Stimulated activated CD8-positive, alpha-beta memory T cell treated with anti-CD3 and anti-CD28 coated beads, Interleukin-7, amount 100 ng/mL, for 1 hour (primary cell): ENCODE measurements at places on chromosomes 1 and 21.

GRCh38 chr1:208988811-208989222 is 594.7 kb upstream of the CAMK1G start:
- DNase-seq: no peak

- no peak for DNase-seq
Observed at GRCh38 chr1:166307261-166308188, 140.7 kb upstream of the FAM78B start.

GRCh38 chr1:167488786-167489185 is 29.5 kb downstream of the CD247 start:
- no peak for DNase-seq

GRCh38 chr1:155080312-155081228 is 1.9 kb downstream of the EFNA3 start:
- DNase-seq: no peak

- DNase-seq: no peak
Observed at GRCh38 chr1:207002724-207003146, 29.8 kb downstream of the C1orf116 start.

DNA sequence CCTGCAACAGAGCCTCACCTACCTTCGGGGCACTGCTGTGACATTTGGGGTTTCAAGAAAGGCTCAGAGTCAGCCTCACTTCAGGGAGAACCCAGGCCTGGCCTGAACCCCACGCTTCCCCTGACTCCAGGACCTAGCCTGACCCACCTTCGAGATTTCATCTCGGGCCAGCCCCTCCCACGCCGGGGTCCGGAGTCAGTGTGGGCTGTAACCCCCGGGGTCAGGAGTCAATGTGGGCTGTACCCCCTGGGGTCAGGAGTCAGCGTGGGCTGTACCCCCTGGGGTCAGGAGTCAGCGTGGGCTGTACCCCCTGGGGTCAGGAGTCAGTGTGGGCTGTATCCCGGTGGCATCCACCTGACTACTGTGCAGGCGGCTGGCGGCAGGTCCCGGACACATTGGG is 183.0 kb upstream of the RAB4A start:
- DNase-seq: no peak

- DNase-seq: no peak
Observed at GRCh38 chr21:31659286-31659535, 282 bp upstream of the SOD1 start.

DNA sequence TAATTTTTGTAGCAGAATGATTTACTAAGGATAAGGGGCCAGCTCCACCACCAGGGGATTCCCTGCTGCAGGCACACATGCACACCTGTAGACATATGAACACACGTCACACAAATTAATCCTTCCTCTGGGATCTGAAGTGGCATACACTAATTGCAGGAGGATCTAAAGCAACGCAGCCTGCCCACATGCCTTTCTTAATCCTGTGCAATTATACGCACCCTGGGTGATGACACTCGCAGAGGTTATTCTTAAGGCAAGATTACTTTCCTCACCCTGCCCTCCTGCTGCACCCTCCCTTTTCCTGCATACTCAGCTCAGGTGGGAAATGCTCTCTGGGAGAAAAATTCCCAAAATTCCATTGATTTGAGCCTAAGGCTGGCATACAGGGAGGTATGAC is 7.5 kb upstream of the LORICRIN start:
- DNase-seq: no peak

DNA sequence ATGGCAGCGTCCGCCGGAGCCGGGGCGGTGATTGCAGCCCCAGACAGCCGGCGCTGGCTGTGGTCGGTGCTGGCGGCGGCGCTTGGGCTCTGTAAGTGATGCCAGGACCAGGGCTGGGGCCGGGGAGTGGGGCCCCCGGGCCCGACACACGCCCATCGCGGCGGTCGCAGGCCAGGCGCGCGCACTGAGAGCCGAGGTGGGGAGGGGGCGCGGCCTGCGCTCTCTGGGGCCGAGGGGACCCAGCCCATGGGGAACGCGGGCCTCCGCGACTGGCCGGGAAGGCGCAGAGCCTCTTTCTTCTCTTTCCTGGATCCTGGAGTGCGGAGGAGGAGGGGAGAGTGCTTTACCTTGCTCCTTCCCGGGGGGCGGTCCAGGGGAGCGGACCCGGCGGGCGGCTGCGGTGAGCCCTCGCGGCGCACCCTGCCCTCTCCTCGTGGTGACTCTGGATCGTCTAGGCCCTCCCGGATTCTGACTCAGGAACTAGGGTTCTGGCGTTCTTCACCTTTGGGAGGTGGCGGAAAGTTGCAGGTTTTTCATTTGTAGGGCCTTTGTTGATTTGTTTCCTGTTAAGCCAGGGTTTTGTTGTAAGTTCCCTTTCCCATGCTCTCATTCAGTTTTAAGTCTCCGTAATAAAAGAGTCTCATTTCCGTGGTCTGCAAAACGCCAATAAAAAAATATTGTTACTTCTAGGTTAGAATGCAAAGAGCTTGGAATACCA is 529 bp downstream of the MPZL1 start:
- DNase-seq: no peak

DNA sequence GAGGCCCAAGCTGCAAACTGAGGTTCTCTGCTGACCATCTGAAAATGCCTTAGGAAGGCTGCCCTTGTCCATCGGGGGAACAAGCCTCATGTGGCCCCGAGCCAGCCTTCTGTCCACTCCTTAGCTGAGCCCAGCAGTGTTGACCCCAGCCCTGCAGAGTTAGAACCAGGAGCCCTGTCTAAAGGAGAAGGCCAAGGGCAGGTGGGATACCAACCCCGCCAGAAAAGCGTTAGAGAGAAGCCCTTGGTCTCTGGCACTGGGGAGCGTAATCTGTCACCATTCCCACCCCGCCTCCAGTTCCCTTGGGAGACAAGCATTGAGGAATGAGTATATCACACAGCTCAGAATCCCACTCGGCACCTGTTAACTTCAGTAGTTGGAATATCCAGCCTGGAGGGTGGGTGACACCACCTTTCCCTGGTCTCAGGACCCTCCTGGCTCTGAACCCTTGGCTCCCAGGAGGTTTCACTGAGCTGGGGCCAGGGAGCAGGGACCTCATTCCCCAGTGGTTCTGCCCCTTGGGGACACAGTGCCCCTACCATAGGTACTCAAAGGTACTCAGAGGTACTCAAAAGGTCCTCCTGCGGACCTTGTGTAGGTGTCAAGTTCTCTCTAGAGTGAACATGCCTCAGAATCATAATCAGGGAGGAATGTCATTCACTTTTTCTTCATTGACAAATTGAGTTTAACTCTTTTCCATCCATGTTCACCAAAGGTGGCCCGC is 16.4 kb downstream of the ETS2 start:
- DNase-seq: no peak

- no peak for DNase-seq
Observed at GRCh38 chr1:152924191-152924590, 15.8 kb downstream of the IVL start.

GRCh38 chr1:7629465-7630195 is 141.5 kb upstream of the VAMP3 start:
- DNase-seq: no peak

- no peak for DNase-seq
Observed at GRCh38 chr1:185861630-185862029, 127.4 kb downstream of the HMCN1 start.

GRCh38 chr1:33300673-33301072 is 20.2 kb downstream of the A3GALT2 start:
- no peak for DNase-seq

GRCh38 chr1:82423174-82423815 is 622.6 kb downstream of the ADGRL2 start:
- no peak for DNase-seq

GRCh38 chr1:153441238-153441755 is 19.2 kb downstream of the S100A7 start:
- DNase-seq: no peak

DNA sequence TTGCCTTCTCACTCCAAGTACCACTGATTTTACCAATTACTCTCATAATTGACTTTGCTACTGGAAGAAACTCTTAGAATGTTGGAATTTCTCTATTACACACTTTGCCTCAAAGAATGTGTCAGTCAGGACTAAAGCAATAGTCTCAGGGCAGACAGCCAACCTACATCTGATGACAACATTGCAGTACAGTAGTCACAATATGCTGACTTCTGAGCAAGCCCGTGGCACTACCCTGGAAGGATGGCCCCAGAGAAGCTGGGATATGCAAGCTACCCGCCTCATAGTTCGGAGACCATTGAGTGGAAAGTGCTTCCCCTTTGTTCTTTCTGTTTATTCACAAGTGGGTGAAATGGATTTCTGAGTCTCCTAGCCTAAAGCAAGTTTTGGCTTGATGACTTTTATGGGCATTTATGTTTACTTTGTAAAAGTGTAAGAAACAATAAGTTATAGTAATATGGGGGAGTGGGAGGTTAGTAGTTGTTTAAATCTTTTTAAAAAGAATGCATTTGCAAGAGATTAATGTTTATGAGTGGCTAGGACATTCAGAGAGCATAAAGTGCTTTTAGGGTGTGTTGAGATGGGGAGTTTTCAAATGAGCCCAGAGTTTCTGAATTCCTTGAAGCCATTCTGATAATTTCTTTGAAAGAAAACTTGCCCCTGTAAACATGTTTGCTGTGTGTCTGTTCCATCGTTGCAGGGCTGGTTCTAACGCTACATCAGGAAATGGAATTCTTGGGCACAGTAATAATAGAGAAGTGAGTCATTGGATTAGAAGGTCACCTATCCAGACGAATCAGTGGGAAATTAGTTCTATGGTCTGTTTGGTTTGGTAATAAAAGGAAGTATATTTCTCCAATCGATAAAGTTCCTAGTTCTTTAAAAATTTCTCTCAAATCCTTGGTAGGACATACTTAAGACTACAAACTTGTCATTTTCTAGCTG is 63.8 kb downstream of the LMO4 start:
- DNase-seq: no peak

- DNase-seq: no peak
Observed at GRCh38 chr1:90862782-90863181, 145.7 kb upstream of the BARHL2 start.

GRCh38 chr1:222546548-222547259 is 1.2 kb downstream of the HHIPL2 start:
- DNase-seq: no peak

DNA sequence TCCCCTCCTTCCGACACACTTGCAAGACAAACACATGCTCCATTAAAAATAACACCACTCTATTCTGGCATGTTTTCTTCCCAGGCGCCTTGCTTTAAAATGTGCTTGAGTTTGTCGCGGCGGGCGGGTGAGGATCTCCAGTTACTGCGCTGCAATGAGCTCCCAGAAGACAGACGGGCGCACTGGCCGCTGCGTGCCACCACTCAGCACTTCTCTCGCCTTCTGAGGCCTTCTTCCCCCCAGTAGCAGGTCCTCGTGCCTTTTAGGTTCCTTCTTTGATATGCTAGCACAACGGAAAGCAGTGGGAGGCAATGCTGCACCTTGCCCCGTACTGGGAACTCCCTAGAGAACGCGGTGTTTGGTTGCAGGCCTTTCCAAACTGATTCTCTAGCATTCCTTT is 279.5 kb upstream of the NR5A2 start:
- DNase-seq: no peak

- no peak for DNase-seq
Observed at GRCh38 chr1:5939271-5940170, 52.7 kb downstream of the NPHP4 start.

DNA sequence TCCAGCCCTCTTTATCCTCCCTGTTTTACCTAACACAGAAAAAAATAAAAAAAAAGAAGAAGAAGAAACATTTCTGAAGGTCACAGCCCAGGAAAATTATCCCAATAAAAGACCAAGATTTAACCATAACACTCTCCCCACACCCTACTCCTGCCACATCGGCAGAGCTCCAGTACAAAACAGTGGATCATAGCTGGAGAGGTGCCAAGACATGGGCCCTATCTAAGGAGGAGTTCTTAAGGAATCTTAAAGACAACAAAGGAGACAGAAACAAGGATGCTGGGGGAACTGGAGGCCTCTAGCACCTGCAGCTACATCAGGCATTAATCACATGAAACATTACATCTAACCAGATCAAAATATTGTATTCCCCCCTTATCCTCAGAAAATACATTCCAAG is 432.8 kb downstream of the MATN1 start:
- no peak for DNase-seq

- no peak for DNase-seq
Observed at GRCh38 chr21:41663805-41664788, 102.8 kb downstream of the RIPK4 start.

- DNase-seq: no peak
Observed at GRCh38 chr1:104768466-104768865, 1018.8 kb downstream of the AMY1C start.

DNA sequence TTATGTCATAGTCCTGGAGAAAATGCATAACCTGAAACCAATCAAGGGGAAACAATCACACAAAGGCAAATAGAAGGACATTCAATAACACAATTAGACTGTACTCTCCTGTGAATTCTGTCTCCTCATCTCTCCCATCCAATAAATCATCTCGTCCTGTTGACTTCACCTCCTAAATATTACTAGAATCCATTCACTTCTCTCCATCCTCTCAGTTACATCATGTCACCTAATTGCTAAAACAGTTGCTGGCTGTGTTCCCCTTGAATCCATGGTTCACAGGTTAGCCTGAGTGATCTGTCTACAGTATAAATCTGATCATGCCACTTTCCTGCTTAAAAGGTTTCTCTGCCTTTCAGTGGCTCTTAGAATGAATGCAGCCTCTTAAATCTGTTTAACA is 220.2 kb downstream of the TGFB2 start:
- DNase-seq: no peak

- no peak for DNase-seq
Observed at GRCh38 chr1:197170538-197170937, 24.1 kb upstream of the ASPM start.

- no peak for DNase-seq
Observed at GRCh38 chr1:53546409-53547155, 87.4 kb downstream of the DMRTB1 start.

- DNase-seq: no peak
Observed at GRCh38 chr21:41611966-41612606, 104.1 kb upstream of the TMPRSS2 start.

DNA sequence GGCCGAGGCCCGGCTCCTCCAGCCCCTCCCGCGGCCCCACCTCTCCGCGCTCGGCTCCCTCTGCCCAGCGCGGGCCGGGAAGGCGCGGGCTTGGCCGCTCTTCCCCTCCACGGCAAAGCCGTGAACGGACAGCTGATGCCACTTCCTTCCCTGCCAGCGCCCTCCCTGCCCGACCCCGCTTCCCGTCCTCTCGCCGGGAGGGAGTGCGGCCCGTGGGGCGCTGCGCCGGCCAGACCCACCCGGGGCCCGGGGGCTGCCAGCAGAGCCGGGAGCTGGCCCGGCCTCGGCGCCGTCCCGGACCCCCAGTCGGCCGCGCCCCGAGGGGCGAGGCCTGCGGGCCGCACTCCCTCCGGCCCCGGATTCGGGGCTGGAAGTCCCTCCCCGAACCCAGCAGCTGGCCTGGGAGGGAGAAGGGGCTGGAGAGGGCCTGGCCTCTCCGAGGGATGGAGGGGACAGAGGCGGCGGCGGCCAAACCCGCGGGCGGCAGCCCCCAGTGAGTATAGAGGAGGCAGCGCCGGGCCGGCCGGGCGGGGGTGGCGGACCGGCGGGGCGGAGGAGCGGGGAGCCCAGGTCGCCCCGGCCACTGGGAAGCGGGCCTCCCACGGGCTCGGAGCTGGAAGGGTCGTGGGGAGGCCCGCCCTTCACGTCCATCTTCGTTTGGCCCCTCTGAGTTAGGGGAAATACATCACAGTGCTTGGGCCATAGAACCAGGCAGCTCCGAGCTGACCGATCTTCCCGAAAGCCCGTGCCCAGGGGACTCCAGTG is at the start of gene KIAA1614:
TSS of gene KIAA1614 (plus strand) at position 97 of the 765 bp plus-strand sequence. CDS start at position 444, 347 bp downstream.
- DNase-seq: no peak
